ENCODE measurements at places on chromosomes 1 and 21.

GRCh38 chr21:38848187-38848609 is 42.5 kb downstream of the ETS2 start:
- no peak for DNase-seq

GRCh38 chr1:221435504-221435904 is 306.4 kb downstream of the DUSP10 start:
- no peak for DNase-seq

GRCh38 chr1:82901561-82901960 is 1097.4 kb downstream of the TTLL7 start:
- no peak for DNase-seq

- no peak for DNase-seq
Measured at GRCh38 chr1:14392161-14392858, 206.2 kb upstream of the KAZN start.

DNA sequence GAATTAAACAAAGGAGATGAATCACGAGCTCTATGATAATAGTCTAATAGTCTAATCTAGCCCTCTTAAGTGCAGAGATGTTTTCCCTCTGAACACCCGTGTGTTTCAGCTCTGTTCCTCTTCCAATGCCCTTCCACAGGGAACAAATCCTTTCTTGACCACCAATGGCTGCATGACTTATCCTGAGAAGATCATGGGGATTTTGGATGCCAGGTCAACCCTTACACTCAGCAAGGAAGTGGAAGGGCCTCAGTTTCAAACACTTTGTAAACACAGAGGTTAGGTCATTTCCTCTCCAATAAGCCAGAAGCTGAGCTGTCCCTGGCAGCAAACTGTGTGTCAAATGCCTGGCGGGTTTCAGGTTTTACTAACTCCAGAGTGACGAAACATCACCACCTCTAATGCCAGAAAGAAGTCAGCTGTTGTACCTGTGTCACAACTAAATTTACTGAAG is 200.0 kb downstream of the GABPA start:
- DNase-seq, result no peak

DNA sequence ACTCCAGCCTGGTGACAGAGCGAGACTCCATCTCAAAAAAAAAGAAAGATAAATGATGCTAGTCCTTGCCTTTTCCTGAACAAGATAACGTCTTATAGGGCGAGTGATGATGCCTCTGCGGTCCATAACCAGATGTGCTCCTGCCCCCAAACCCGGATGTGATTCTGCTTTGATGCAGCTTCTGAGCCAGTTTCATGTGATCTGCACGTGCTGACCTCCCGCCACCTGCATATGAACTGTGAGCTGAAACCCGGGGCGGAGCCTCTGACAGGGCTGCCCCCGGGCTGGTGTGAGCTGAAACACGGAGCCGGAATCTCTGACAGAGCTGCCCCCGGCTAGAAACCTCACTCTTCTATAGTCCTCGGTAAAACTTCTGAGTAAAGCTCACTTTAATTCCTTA is 1.3 kb downstream of the KRTAP12-4 start:
- no peak for DNase-seq

GRCh38 chr1:64581135-64581842 is 111.4 kb downstream of the CACHD1 start:
- no peak for DNase-seq

GRCh38 chr1:156119503-156120209 is 5.1 kb downstream of the LMNA start:
- no peak for DNase-seq

DNA sequence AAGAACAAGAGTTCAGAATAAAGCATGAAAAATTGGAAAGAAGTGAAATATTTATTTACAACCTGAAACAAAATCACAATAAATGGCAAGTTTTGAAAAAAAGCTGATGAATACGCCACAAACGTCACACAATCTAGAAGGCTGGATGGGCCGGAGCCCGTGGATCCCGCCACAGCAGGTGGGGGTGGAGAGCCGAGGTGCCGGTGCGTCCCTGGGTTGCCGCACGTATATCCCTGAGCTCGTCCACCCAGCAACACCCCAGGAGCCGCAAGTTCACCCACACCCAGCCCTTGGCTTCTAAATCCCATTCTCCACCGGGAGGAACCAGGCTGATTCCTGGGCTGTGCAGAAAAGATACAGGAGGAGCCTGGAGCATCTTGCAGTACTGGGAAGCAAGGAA is 25.6 kb upstream of the TTLL10 start:
- no peak for DNase-seq

DNA sequence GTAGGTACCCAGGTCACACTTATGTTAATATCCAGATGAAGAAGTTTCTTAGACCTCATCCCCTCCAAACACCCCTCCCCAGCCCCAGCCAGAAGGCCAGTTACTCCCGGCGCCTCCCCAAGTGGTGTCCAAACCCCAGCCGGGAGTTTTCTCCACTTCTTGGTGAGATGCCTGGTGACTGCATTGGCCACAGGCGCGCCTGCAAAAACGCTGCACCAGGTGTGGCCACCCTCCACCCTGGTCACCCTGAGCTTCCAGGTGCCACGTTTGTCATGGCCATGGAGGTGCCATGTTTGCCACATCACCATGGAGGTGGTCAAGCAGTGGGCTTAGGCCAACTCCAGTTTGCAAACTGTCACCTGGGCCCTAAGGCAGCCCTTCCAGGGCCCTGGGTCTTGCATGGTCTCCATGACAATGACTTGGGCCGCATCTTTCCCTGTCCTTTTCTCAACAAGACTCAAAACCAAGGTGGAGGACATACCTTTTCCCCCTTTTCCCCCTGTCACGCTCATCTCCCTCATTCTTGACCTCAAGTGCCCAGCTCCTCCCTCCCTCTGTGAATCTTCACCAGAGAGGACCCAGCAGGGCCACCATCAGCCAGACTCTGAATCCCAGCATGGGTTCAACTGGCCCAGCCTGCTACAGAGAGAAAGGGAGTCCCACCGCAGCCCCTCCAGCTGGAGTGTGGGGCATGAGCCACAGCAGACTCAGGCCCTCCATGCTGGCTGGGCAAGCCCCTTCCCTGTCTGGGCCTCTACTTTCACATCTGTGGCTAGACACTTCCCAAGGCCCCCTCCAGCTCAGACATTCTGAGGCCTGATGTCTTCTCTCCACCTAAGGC is 125.9 kb upstream of the ZBTB40 start:
- no peak for DNase-seq

- no peak for DNase-seq
Measured at GRCh38 chr1:180620581-180620980, 11.2 kb upstream of the XPR1 start.

GRCh38 chr1:211487082-211487481 is 4.9 kb downstream of the RD3 start:
- DNase-seq, result no peak

- DNase-seq, result peak; percentile 57
Measured at GRCh38 chr1:160675641-160676410, 29.0 kb upstream of the SLAMF1 start.

DNA sequence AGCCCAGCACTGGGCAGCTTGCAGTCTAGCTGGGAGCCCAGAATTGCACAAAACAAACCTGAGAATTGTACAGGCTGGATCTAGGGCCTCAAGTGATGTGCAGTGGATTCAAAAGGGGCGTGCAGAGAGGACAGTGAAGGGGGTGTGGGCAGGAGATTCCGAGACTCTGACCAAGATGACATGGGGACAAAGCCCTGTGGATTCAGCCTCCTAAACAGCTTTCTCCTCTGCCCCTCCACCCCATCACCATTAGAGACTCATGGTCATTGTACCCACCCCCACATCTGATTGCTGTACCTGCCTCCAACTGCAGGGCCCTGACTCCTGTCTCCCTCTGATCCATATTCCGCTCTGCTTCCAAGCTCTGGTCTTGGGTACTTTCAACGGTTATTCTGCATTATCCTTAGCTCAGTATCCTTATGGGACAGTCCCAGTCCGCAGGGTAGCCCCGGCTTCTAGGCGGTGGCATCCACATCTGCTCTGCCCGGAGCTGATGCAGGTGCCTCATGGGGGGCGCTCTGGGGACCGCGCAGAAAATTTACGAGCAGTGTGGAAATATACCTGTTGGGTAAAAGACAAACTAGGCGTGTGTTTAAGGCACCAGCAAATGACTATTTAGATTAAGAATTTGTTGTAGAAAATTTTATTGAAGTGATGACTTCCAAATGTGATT is 1.7 kb upstream of the BMP8A start:
- no peak for DNase-seq

- DNase-seq, result peak; percentile 77
Measured at GRCh38 chr1:1033009-1033587, 13.2 kb downstream of the AGRN start.

DNA sequence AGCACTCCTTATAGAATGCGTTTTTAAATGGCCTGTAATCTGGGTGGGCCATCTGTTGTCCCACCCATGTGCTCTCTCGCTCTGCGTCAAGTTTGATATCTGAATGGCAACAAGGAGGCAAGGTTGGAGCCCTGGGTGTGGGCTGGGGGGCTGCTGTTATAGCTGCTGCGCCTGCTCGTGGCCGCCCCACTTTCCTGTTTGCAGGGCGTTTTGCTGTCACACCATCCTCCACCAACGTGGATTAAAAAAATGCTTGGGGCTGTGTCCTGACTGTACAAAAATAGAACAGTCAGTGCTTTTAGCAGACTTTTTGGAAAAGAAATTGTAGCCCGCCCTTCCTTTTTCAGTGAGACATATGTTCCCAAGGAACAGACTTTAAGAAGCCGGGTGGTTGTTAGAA is 25.4 kb downstream of the UMODL1 start:
- no peak for DNase-seq

GRCh38 chr1:178682886-178683285 is 42.2 kb upstream of the RALGPS2 start:
- DNase-seq, result no peak
